CD8-positive, alpha-beta memory T cell (primary cell): ENCODE measurements at places on chromosomes 7 and 10. TPM values are rescaled to one million over a fixed set of nuclear protein-coding genes. Genes with fewer than 3 reads are reported as not detected.

The HPS1 gene
- 89.8 TPM for polyA plus RNA-seq

The CYP3A4 gene
- polyA plus RNA-seq, result not detected

The GPR15LG gene
- not detected for polyA plus RNA-seq

The EBF3 gene
- polyA plus RNA-seq, result not detected

The ANKMY2 gene
- 20.1 TPM for polyA plus RNA-seq

The LBX1 gene
- not detected for polyA plus RNA-seq

The NOS3 gene
- 5.2 TPM for polyA plus RNA-seq

The GPR22 gene
- 0.28 TPM for polyA plus RNA-seq

The COBL gene
- not detected for polyA plus RNA-seq

The ASB10 gene
- not detected for polyA plus RNA-seq

The TSPAN14 gene
- polyA plus RNA-seq, result 220 TPM

The NPFFR1 gene
- not detected for polyA plus RNA-seq

The GNGT1 gene
- not detected for polyA plus RNA-seq

The HOXA7 gene
- not detected for polyA plus RNA-seq

The AGR2 gene
- not detected for polyA plus RNA-seq

The A1CF gene
- polyA plus RNA-seq, result not detected

The DYNC1I1 gene
- not detected for polyA plus RNA-seq

The TMEM178B gene
- polyA plus RNA-seq, result 0.02 TPM

The EPO gene
- not detected for polyA plus RNA-seq

The VSTM4 gene
- polyA plus RNA-seq, result not detected

The OR2A12 gene
- not detected for polyA plus RNA-seq

The ACHE gene
- 0.30 TPM for polyA plus RNA-seq

The SPDYE9 gene
- polyA plus RNA-seq, result 0.16 TPM

The C7orf57 gene
- polyA plus RNA-seq, result not detected

The SDK1 gene
- not detected for polyA plus RNA-seq

The CFAP58 gene
- not detected for polyA plus RNA-seq

The TLL2 gene
- polyA plus RNA-seq, result not detected

The CCL24 gene
- not detected for polyA plus RNA-seq

The CC2D2B gene
- not detected for polyA plus RNA-seq

The R3HCC1L gene
- 14.8 TPM for polyA plus RNA-seq

The GTPBP10 gene
- 31.3 TPM for polyA plus RNA-seq

The CRTAC1 gene
- not detected for polyA plus RNA-seq

The FKBP6 gene
- polyA plus RNA-seq, result not detected
